ENCODE measurements at places on chromosomes 1 and 21.

GRCh38 chr21:42374457-42374856, 8.1 kb upstream of the TFF1 start:
- DNase-seq = no peak

GRCh38 chr1:219495737-219496408, 117.0 kb downstream of the ZC3H11B start:
- no peak for DNase-seq

DNA sequence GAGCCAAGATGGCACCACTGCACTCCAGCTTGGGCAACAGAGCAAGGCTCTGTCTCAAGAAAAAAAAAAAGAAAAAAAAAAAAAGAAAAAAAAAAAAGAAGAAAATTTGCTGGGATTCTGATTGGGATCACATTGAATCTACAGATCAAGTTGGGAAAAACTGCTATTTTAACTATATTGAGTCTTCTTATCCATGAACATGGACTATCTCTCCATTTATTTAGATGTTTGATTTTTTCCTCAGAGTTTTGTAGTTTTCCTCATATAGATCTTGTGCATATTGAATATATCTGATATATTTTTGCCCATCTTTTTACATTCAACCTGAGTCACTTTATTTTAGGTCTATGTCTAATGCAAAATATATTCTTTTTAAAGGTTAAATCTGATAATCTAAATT, 58.3 kb upstream of the B3GALNT2 start:
- DNase-seq = no peak

- DNase-seq = no peak
Observed at GRCh38 chr1:6911974-6912373, 126.7 kb downstream of the CAMTA1 start.

GRCh38 chr1:209534496-209535250, 48.8 kb upstream of the CAMK1G start:
- no peak for DNase-seq
